Upper lobe of left lung (tissue), 6 donors: ENCODE measurements at places on chromosomes 4 and X. TPM values are rescaled to one million over a fixed set of nuclear protein-coding genes. Genes with fewer than 3 reads are reported as not detected.

The SOWAHB gene
- 7.0 TPM for total RNA-seq

The GPRIN3 gene
- total RNA-seq = 15.4 TPM

The TRIML2 gene
- not detected for total RNA-seq

The DYNLT3 gene
- total RNA-seq = 8.4 TPM

The TSPAN6 gene
- 11.4 TPM for total RNA-seq

The GNRHR gene
- total RNA-seq = not detected

The UGT2B10 gene
- 0.17 TPM for total RNA-seq

The EREG gene
- total RNA-seq = 1.1 TPM

The MAGEB1 gene
- not detected for total RNA-seq

The F8 gene
- 24.3 TPM for total RNA-seq

The GABRG1 gene
- not detected for total RNA-seq

The IDUA gene
- 152 TPM for total RNA-seq

The CT45A10 gene
- total RNA-seq = not detected

The HELQ gene
- 16.7 TPM for total RNA-seq

- no peak for DNase-seq
Observed at GRCh38 chrX:148947399-148947975, 447.1 kb downstream of the AFF2 start.

GRCh38 chrX:46279214-46279924, 265.9 kb downstream of the ZNF674 start:
- DNase-seq = no peak

- no peak for DNase-seq
Observed at GRCh38 chrX:46576458-46576857, 2.9 kb downstream of the CHST7 start.

DNA sequence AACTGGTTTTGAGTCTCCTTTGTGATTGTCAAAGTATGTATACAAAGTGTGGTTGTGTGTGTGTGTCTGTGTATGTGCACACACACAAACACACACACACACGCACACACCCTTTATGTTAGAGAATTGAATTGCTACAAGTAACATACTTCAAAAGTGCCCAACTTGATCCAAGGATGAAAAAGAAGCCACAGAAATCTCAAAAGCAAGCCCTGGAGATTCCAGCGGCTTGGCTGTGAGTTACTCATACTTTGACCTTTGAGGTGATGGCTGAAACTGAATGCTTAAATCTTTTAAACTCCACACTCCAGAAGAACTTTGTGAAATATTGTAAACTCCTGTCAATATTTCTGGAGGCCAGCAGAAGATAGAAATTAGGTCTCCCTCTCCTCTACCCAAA, 168.4 kb upstream of the NRK start:
- no peak for DNase-seq

- DNase-seq = no peak
Observed at GRCh38 chr4:10066670-10067651, 45.7 kb upstream of the SLC2A9 start.

DNA sequence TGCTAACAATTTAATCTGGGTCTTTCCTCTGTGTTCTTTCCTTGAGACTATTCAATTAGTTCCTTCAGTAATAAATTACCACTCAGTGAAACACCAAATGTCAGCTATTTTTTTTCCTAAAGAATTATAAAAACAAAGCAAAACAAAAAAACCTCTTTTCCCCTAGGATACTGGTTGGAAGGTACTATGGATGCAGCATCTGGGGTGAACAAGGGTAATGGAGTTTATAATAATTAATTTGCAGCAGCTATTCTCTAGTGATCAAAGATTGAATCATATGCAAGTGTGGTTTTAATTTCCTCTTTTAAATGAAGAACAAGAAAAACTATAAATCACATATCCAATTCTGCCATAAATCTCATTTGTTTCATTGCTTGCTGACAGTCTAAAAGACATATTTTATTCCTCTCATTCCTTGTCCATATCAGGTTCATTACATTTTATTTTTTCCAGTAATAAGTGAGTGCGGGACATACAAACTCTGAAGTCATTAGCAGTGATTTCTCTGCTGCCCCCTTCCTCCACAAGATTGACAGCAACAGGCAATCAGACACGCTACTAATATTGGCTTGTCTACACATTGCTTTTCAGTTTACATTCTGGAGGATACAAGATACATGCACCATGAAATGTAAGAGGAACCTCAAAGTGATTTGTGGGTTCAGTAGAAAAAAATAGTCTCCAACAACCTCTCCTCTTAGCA, 1093.4 kb upstream of the SLIT2 start:
- DNase-seq = no peak

GRCh38 chr4:2741626-2742025, 14.5 kb downstream of the TNIP2 start:
- DNase-seq = no peak

- no peak for DNase-seq
Observed at GRCh38 chr4:123096038-123096437, 173.6 kb upstream of the NUDT6 start.

DNA sequence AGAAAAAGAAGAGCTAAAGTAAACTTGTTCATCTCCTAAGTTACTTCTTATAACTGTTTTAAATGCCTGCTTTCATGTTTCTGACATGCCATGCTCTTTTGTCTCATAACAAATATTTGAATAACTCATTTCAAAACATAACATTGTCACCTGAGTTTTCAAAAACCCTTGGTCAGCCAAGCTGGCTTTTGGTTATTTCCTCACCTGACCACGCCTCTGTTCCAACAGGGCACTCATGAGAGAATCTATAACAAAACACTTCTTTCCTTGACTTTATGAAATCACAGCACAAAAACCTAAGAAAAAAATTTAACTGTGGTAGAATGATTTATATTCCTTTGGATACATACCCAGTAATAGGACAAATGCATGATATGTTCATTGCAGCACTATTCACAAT, 172.9 kb upstream of the GALNT7 start:
- DNase-seq = peak; percentile 62

- DNase-seq = no peak
Observed at GRCh38 chr4:19756661-19757060, 495.0 kb upstream of the SLIT2 start.

DNA sequence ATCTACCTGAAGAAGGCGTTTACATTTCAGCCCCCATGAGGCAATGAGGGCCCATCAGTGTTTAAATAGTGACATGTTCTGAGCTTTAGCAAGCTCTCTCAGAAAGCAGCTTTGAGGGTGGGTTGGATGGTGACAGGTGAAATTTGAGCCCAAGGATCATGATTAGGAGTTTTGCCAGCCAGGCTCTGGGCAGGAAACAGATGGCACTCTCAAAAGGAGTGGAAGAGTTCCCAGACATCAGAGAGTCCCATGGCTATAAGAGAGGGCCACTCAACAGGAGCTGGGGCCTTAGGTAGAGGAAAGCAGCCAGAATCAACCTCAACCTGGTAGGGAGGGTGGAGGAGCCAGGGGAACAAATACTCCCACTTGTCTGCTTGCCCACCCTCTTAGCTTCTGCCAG, 499.8 kb downstream of the MID1IP1 start:
- DNase-seq = no peak

- no peak for DNase-seq
Observed at GRCh38 chr4:152689615-152690501, 10.1 kb upstream of the TMEM154 start.

DNA sequence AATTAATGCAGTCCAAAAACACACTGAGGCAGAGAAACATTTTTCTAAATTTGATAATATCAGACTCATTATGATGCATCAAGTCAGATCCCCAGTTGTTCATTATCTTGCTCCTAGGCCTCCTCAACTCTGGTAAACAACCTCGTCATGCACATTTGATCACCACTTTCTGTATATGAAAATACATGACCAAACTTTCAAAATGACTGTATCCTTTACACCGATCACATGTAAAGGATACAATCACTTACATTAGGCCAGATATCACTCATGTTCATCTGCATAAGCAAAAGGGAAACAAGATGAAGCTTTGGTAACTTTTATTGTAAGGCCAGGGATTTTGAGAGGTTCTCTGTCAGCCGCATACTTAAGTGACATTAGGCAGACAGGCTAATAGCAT, 99.4 kb upstream of the IL1RAPL1 start:
- DNase-seq = no peak

DNA sequence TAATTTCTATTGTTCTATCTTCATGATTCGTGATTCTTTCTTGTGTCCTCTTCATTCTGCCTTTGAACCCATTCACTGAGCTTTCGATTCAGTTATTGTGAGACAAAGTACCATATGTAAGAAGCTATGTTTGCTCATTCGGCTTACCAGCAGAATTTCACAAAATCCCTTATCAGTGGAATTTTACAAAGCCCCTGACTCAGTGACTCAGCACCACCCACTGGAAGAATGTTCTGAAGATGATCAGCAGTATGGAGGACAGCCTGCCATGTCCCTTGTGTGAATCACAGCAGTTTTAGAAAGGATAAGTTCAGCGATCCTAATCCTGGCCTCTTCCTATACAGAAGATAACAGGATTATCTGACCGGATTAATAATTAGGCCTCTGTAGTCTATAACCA, 5.8 kb upstream of the UXT start:
- DNase-seq = no peak

DNA sequence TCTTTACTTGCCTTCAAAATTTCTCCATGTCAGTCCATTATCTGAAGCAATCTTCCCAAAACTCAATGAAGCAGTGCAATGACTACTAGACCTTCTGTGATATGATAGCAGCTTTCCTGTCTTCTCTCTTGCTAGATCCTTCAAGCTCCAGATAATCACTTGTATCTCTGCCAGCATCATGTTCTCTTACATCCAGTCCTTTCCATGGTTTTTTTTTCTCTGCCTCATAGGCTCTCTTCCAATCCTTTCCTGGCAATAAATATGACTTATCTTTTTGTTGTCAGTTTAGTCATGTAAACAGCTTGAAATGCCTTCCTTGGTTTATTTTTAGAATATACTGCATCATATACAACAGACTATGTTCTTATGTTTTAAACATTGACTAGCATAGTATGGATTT, 193.5 kb downstream of the CFAP299 start:
- no peak for DNase-seq

- DNase-seq = no peak
Observed at GRCh38 chr4:186621959-186622553, 66.7 kb upstream of the MTNR1A start.

GRCh38 chr4:66331761-66332160, 661.5 kb upstream of the EPHA5 start:
- DNase-seq = no peak

- no peak for DNase-seq
Observed at GRCh38 chr4:142316025-142316424, 530.1 kb downstream of the INPP4B start.

GRCh38 chr4:101417046-101417445, 69.7 kb upstream of the PPP3CA start:
- DNase-seq = peak; percentile 24

- DNase-seq = no peak
Observed at GRCh38 chr4:6509587-6509986, 37.2 kb upstream of the PPP2R2C start.

GRCh38 chrX:3669841-3670475, 43.5 kb downstream of the PRKX start:
- DNase-seq = no peak

GRCh38 chr4:109574443-109574850, 14.4 kb downstream of the MCUB start:
- no peak for DNase-seq

DNA sequence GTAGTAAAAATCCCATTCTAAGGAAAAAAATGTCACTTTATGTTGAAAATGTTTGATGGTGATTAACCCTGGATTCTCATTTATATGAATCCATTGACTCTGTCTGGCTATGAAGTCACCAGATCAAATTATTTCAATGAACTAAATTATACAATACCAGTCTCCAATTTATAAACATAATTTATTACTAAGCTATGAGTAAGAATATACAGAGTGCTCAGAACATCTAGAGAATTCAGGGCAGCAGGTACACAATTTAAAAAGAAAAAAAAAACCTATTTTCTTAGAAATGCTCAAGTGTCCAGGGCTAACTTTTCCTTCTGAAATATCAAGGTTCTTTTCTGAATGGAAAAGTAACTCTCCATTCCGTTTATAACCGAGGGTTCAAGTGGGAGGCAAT, 48.6 kb downstream of the VEGFC start:
- no peak for DNase-seq
